ENCODE measurements at places on chromosomes 12 and 14.

- DNase-seq: no peak
Measured at GRCh38 chr12:3101309-3102024, 24.3 kb downstream of the TSPAN9 start.

GRCh38 chr12:30694412-30695198 is 1.1 kb downstream of the IPO8 start:
- no peak for DNase-seq

GRCh38 chr12:23350808-23351207 is 598.7 kb downstream of the SOX5 start:
- no peak for DNase-seq

DNA sequence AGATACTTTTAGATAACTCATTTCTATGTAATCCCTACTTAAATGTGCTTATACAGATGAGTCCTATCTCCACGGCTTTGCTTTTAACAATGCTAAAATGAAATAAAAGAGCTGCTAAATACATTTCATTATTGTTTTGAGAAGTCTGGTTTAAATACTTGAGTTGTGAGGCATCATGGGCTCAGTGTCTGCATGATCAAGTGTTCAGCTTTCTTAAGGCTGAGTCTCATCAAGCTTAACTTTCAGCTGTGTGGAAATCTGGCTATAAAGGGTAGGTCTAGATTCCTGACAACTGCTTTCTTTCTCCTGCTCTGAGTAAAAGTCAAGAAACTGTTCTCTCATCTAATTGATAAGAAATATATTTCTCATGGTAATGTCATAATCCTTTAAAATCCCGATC is 235.4 kb downstream of the FSCB start:
- no peak for DNase-seq

DNA sequence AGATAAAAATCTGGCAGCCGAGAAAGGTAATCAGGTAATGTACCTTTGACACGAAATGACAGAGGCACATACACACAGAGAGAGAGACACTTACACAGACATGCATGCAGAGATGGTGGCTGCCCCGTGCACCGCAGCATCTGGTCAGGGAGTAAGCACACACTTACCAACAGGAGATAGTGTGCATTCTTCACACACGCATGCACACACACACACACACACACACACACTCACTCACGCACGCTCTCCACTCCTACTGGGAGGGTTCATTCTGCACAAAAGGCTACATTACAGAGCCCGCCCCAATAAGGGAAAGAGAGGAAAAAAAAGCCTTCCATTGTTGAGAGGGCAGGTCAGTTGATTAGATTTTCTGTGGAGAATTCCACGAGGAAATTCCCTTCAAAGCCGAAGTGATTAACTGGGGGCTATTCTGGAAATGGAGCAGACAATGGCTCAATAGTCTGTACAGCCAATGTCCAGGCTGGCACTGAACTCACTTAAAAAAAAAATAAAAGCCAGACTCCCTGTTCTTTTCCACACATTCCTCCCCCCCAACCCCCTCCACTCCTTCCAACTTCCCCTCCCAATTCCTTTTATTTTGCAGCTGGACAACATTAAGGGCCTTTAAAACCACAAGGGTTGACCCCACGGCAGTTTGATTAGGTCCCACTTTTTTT is 1.4 kb upstream of the SOX5 start:
- DNase-seq: no peak

DNA sequence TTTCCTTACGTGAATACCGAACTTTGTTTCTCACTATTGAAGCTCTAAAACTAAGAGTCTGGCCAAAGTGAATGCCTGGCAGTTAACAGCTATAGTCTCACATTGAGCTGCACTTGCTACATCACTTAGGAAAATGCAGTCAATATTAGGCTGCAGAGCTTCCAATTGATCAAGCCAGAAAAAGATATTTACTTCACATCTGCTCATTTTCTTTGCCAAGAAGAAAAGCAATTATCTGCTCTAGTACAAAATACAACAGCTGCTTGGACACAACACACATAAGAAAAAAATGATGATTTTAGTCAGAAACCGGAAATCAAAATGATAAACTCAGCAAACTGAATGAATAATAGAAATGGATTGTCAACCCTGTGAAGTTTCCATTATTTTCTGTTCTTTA is 45.4 kb downstream of the TMTC1 start:
- DNase-seq: no peak

GRCh38 chr14:91372671-91373495 is 44.7 kb downstream of the CCDC88C start:
- DNase-seq: no peak
